T1000 (cell line): ENCODE measurements at places on chromosomes 1 and 21.

DNA sequence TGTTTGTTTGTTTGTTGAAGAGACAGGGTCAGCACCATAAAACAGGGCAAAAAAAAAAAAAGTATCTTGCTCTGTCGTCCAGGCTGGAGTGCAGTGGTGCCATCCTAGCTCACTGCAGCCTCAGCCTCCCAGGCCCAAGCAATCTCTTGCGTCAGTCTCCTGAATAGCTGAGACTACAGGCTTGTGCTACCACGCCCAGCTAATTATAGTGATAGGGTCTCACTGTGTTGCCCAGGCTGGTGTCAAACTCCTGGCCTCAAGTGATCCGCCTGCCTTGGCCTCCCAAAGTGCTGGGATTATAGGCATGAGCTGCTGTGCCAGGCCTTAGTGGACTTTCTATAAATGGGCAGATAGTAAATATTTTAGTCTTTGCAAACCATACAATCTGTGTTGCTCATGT lies 19.2 kb downstream of the DDI2 start:
- DNase-seq, result no peak

DNA sequence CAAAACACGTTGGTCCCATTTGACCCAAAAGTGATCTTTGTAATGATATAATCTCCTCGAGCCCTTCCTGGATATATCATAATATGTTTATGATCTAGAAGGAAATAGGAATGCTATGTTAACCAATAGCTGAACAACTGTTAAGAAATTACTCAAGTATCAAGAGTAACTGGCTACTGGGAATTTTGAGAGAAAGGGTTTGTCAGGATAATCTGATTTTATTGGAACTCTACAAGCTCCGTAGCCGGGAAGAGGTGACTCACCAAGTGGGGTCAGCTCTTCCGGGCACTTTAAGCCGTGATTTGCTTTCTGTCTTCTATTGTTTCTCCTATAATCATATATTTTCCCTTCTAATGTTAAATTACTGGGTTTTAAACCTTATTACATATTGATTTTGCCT lies 250.5 kb upstream of the POGK start:
- no peak for DNase-seq

- DNase-seq, result no peak
These were observed 22.1 kb downstream of the HSPG2 start for GRCh38 chr1:21914880-21915640.

DNA sequence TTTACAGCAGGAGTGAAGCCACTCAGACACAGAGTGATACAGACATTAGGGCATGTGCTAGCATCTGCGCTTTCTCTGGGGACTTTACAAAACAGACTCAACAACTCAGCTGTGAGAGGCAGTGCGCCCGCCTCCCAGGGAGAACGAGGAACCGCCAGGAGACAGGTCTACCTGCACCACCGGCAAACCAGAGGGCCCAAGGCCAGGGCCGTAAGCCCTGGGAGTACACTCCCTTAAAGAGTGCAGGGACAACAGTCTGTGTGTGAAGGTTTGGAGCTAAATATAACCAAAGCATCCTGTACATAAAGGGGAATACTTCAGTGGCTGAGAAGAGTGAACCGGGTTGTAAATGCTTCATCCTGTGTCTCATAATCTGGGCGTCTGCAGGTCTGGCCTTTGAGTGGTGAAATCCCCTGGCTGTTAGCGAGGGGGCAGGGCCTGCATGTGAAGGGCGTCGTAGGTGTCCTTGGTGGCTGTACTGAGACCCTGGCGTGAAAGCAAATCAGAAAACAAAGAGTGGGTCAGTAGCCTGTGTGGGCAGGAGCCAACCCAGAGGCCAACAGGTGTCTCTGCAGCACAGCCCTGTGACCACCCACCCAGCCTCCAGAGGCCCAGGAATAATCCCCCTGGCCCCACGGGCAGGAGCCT lies 86.9 kb downstream of the CD247 start:
- no peak for DNase-seq

GRCh38 chr1:182599339-182599738 lies 4.8 kb downstream of the RGS16 start:
- no peak for DNase-seq

DNA sequence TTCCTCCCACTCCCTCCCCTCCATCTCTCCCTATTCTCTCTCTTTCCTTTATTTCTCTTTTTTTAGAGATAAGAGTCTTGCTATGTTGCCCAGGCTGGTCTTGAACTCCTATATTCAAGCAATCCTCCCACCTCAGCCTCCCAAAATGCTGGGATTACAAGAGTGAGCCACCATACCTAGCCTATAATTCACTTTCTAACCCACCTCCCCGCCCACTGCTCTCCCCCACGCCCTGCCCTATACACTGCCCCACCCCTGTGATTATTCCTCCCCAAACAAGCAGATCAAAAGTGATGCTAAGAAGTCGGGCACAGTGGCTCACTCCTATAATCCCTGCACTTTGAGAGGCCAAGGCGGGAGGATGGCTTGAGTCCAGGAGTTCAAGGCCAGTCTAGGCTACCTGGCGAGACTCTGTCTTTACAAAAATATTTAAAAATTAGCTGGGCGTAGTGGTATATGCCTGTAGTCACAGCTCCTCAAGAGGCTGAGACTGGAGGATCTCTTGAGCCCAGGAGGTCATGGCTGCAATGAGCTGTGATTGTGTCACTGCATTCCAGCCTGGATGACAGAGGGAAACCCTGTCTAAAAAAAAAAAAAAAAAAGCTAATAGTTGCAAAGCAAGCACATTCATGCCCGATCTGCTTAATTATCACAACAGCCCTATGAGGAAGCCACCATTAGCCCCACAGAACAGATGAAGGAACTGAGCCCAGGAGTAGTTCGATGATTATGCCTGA lies 12.8 kb upstream of the E2F2 start:
- DNase-seq, result no peak

DNA sequence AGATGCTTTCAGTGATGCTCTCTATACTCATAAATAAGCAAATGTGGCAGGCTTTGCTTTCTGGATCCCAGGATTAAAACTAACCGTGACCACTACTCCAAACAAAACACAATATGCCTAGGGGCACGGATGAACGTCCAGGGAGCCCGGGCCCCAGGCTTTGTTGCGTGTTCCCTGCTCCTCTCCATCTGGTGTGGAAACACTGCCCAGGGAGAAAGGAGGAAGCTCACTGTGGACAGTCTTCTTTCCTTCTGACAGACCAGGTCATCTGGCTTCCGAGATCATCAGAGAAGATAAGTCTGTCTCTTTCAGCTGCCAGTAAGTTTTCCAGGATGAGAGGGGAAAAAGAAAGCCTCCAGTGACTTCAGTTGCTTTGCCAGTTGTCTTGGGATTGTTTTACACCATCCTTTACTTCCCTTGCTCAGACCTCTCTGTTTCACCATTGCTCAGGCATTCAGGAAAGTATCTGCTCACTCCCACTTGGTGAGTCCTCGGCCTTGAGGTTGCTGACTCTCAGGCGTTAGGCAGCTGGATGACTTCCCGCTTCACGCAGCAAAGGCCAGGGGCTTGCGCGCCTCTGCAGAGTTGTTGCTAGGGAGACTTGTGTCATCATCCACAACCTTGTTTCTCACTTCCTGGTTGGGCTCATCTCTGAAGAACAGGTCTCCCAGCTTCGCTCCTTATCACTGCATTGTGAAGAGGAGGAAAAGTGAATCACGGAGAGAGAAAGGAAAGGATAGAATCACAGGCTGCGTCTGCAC lies 20.6 kb upstream of the PGD start:
- DNase-seq, result no peak

GRCh38 chr1:28853093-28853742 lies 41.2 kb downstream of the OPRD1 start:
- no peak for DNase-seq

GRCh38 chr1:2414297-2414958 lies 2.1 kb upstream of the PEX10 start:
- DNase-seq, result peak; percentile 71

DNA sequence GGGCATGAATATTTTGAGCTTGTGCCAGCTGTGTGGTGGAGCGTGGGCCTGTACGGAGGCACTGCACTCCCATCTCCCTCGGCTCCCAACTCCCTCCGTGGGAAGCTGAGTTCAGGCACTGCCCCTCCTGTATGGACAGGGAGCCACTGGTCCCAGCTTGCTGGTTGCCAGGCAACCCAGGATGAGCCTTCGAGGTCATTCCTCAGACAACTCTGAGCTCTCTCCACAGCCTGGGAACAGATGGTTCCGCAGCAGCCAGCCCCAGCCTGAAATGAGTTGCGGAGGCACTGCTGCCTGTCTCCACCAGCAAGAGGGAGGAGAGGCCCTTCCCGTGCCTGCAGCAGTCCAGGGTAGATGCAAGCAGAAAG lies 58.4 kb upstream of the TENT5B start:
- no peak for DNase-seq

DNA sequence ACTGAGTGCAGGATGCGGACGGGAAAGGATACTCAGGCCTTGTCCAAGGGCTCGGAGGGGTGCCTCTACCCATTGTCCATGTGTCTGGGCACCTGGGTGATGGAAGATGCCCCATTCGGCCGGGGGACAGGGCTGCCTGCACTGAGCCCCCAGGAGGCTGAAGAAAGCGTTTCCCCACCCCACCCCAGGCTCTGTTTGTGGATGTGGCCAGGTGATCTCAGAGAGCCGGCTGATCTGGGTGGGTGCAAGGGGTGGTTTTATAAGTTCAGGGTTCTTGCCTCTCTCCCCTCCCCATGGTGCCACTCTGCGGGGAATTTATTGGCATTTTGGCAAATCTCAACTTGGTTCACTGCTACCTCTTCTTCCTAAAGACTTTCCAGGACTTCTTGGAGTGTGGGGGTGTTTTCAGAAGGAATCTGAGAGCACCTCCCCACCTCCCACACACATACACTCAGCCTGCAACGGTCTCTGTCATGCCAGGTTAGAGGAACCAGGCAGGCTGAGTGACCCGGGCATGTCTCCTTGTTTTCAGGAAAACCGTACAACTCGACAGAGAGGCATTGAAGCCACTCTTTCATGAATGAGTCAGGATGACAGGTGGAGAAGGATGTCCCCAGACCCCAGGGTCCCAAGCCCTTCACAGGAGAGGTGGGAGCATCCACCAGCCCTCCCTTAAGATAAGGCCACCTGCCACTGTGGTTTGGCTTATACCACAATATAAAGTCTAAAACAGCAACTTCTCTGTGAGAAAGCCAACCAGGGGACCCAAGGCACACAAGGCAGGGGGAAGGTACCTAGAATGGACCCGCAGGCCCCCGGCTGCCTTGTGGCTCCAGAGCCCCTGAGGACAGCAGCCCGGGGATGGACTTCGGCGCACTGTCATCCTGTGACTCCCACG lies 174.9 kb downstream of the ETS2 start:
- DNase-seq, result no peak

- no peak for DNase-seq
These were observed 12.4 kb downstream of the ADAR start for GRCh38 chr1:154595621-154596020.

DNA sequence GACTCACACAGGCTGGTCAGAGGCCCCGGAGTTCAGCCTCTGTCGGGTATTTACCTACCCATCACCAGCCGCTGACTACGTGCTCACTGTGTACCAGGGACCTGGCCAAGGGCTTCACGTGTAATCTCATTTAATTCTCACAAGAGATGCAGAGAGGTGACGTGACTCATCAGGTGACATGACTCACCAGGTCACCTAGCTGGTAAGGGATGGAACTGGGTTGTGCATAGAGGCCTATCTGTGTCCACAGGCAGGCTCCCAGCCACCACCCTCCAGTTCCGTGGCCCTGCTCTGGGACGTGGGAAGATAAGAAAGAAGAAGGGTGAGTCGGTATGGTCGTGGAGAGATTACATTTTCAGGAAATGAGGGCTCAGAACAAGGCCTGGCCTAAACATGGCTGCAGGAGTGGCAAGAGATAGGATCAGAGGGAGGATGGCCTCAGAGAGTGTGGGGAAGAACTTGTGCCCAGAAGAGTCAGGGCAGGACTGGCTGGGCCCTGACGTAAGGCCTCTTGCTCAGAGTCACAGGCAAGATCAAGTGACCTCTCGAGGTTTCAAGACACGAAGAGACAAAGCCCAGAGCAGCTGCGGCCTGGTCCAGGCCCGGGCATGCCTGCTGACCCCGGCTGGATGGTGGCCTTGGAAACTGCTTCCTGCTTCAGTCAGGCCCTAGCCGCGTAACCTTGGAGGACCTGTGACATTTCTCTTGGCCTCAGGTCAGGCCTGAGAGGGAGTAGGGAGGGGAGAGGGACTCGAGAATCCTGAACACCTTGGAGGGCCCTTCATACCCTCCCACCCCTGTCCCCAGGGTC lies 52.7 kb upstream of the WASF2 start:
- peak; percentile 46 for DNase-seq

- no peak for DNase-seq
These were observed 256.6 kb downstream of the CTH start for GRCh38 chr1:70667494-70668170.

GRCh38 chr1:246146804-246147523 lies 360.1 kb downstream of the SMYD3 start:
- DNase-seq, result no peak

DNA sequence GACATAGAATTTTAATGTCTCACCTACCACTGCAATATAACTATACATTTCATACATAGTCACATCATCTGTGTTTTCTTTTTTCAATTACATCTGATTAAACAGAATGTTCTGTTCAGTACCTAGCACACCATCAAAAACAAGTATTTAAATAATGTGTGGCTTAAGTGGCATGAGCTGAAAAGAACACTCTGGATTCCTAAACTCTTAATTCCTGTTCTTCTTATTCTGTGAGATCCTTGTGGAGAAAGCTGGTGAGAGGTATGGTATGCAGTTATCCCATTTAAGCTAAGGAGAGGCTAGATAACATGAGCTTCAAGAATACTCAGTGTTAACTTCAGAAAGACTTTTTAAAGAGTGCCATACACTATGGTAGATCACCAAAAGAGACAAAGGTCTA lies 5.5 kb downstream of the TP53BP2 start:
- DNase-seq, result no peak

- no peak for DNase-seq
These were observed 333.6 kb downstream of the KCNH1 start for GRCh38 chr1:210800301-210800700.

- no peak for DNase-seq
These were observed 18.9 kb downstream of the EPHX1 start for GRCh38 chr1:225828706-225829345.

DNA sequence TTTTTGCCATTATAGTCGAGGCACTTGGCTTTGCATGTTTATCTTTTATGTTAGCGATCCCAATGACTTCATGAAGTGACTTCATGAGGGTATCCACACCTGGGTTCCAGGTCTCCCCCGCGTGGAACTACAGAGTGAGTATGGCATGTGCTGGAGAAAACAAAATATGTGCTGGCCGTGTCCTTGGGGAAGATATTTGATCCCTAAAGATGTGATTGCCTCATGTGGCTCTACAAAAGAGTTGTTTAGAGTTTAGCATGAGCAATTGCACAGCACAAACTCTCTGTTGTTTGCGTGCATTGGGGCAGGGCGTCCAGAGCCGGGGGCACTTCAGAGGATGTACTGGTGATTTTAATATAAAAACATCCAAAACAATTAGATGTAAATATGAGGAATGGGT lies 4.8 kb downstream of the IL10RB start:
- no peak for DNase-seq

- DNase-seq, result no peak
These were observed 3.0 kb upstream of the SESN2 start for GRCh38 chr1:28256197-28256827.

GRCh38 chr1:22350171-22350923 lies 101.3 kb upstream of the ZBTB40 start:
- DNase-seq, result no peak

GRCh38 chr1:112841825-112842224 lies 114.2 kb downstream of the SLC16A1 start:
- DNase-seq, result no peak
